ENCODE measurements at places on chromosomes 12 and 14.

- DNase-seq = no peak
Measured at GRCh38 chr14:70004791-70005190, 125.6 kb downstream of the SMOC1 start.

DNA sequence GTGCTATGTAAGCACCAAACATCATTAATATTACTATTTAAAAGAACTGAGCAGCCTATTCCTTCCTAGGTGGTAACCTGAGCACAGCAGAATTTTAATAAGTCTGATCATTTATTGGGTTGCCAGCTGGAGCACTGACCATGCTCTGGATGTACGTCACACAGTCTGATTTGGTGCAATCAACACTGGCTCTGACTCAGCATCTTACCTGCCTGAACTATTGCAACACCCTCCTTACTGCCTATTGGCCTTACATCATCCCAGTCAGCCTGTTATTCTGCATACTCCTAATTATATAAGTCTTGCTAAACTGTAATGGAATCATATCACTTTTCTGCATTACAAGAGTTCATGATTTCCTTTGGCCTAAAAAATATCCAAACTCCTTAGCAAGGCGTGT is 149.7 kb downstream of the PTPRO start:
- DNase-seq = no peak

GRCh38 chr12:92253301-92253700 is 107.7 kb upstream of the BTG1 start:
- DNase-seq = no peak

GRCh38 chr14:22870811-22871223 is 723 bp upstream of the LRP10 start:
- no peak for DNase-seq

- no peak for DNase-seq
Measured at GRCh38 chr12:25248732-25249131, 2.0 kb downstream of the KRAS start.

DNA sequence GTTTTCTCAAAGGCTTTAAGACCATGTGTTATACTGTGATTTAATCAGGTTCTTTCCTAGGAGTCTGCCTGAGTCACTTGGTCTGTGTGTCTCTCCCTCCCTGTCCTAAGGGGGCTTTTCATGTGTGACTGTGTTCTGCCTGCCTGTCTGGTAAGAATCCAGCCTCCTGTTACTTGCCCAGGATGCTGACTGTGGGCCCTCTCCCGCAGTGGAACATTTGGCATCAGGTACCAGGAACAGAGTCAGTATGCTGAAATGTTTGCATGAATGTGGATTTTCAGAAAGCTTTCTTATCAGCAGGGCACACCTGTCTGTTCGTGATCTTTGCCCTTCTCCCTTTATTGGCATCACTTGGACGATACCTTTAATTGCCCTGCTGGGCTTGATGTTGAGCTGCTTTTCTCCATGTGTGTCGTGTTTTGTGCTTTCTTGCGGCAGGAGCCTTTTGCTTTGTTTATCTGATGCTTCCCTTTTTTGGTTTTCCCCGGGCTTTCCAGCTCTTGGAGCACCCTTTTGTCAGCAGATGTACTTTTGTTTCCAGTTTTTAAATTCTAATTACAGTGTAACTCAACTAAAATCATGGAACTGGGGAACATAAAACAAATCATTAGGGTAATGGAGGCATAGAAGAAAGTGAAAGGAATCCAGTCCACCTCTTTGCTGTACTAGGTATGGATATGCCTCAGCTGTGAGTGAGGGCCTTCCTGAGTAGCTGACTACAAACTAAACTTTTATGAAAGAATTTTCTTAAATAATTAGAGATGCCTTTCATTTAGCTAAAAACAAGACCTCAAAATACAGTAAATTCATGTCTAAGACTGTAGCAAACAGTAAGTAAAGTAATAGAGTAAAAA is 72.5 kb downstream of the TRAF3 start:
- no peak for DNase-seq

GRCh38 chr14:97458661-97459579 is 661.7 kb downstream of the VRK1 start:
- DNase-seq = no peak
